Stimulated activated CD8-positive, alpha-beta memory T cell treated with anti-CD3 and anti-CD28 coated beads, Interleukin-7, amount 100 ng/mL, for 4 hours (primary cell): ENCODE measurements at places on chromosomes 6 and 20.

GRCh38 chr6:16677458-16677857 lies 83.8 kb downstream of the ATXN1 start:
- no peak for DNase-seq

GRCh38 chr6:155181498-155181897 lies 82.3 kb upstream of the CLDN20 start:
- no peak for DNase-seq

DNA sequence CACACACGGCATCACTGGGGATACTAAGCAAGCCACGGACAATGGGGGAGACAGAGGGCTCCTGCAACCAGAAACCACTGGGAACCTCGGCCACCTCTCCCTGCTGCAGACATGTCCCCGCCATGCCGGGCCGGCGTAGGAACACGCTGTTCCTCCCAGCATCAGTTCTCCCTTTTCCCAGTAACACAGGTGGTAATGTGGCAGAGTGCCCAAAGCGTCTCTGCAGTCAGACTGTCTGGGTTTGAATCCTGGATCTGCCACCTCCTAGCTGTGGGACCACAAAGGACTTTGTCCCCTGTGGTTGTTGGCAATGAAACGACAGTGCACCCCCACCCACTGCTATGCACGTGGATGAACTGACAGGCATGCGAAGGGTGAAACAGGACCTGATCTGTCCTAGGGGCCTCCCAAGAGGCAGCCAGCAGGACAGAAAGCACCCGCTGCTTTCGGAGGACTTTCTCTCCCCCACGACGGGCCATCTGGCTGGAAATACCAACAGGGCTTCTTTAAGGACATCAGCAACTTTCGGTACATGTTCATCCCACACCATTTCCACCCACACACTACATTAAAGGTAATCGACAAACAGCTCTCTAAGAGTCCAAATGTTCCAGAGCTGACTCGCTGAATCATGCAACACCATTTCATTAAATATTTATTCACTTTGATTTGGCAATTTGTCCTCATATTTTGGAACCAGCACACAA lies 74.1 kb downstream of the SULF2 start:
- no peak for DNase-seq

GRCh38 chr6:15339081-15339480 lies 93.2 kb downstream of the JARID2 start:
- DNase-seq: no peak

GRCh38 chr6:73980096-73980495 lies 284.1 kb downstream of the CD109 start:
- no peak for DNase-seq

DNA sequence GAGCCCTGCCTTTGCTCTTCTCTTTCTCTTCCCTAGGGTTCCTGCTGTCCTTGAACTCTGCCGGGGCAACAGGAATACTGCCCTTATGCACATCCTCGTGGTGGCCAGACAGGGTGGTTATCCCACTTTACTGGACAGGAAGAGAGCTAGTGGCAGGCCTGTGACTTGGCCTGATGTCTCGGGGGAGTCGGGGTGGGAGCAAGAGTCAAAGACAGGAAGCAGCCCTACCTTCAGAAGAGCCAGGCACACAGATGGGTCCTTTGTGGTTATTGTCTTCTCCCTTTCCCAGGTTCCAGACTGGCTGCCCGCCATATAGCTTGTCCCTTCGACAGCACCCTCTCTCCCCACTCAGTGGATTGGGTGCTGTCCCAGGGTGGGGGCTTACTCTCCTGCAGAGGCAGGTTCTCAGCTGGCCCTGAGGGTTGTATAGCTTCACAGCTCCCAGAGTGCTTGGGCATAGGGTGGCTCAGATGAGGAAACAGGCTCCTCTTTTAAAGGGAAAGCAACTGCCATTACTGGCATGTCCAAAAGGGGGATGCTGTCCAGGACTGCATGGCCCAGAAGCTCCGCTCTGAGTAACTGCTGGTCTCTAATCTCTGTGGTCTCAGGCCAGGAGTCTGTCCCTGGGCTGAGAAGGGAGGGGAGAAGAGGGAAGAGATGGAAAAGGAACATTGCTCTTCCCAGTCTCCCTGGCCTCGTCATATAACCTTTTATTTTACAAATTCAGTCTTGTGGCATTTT lies 17.3 kb downstream of the PLCG1 start:
- DNase-seq: no peak

- DNase-seq: no peak
Observed at GRCh38 chr20:38878866-38879265, 47.4 kb upstream of the FAM83D start.

DNA sequence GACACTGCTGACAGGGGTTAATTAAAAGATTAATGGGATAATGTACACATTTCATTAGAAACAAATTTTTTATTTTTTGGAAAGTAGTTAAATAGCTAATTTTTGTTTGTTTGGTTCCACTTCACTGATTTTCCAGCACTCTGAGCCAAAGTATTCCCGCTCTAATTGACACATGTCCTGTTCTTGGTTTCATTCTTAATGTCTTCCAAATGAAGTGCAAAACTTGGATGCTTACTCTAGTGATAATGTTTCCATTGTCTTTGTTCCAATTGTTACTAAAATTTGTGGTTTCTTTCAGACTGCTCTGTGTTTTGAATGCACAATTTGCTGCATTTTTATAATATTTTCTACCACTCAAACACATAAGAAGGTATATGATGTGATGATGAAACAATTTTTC lies 794.3 kb downstream of the PHF3 start:
- DNase-seq: no peak

DNA sequence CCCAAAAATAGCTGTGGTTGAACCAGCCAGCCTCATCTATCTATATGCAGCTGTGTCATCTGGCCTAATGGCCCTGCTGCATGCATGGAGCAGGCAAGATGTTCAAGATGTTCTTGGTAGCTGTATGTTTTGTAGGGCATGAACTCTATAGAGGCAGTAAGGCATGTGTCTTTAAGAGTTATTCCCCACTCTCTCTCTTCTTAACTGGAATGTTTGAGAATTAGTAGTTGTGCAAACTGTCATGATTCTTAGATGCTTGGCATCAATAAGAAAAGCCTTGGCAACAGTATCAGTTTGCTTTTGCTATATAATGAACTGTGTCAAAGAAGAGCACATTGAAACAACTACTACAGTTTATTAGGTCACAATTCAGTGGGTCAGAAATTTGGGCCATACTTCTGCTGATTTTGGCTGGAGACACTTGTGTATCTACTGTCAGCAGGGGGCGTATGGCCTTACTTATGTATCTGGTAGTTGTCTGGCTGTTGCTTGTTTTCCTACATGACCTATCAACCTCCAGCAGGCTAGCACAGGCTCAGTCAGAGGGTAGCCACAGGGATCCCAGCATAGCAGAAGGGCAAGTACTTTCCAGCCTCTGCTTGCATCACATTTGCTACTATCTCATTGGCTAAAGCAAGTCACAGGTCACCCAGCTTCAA lies 56.1 kb upstream of the LAMP5 start:
- DNase-seq: no peak

GRCh38 chr6:150622941-150623874 lies 23.5 kb downstream of the PLEKHG1 start:
- DNase-seq: no peak

DNA sequence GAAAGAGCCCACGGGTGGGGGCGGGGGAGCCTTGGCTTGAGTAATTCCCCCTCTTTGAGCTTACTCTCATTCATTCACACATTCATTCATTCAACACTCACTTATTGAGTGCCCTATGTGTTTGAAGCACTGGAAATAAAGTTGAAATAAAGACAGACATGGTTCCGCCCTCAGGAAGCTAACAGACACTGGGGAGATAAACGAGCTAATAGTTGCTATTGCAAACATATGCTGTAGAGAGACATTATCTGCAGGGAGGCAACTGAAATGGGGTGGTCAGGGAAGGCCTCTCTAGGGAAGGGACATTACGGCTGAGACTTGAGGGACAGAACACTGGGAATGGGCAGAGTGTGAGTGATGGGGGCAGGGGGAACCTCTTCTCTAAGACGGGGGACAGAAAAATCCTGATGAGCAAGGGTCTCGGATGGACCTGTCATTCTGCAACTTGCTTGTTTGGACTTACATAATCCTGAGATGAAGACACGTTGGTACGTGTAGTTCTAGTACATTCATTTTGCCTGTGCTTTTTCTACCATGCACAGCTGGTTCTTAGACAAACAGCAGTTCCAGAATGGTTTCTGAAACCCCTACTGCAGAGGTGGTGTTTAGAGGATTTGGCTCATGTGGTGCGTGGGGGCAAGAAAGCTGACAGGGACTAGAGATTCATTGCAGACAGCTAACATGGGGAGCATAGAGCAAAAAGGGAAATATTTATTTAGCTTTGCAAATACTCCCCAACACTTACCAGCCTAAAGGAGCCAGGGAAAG lies 71.1 kb upstream of the BLCAP start:
- no peak for DNase-seq

GRCh38 chr6:44456070-44456965 lies 68.8 kb downstream of the CDC5L start:
- peak; percentile 18 for DNase-seq

- DNase-seq: no peak
Observed at GRCh38 chr6:69673298-69673697, 123.5 kb downstream of the LMBRD1 start.

DNA sequence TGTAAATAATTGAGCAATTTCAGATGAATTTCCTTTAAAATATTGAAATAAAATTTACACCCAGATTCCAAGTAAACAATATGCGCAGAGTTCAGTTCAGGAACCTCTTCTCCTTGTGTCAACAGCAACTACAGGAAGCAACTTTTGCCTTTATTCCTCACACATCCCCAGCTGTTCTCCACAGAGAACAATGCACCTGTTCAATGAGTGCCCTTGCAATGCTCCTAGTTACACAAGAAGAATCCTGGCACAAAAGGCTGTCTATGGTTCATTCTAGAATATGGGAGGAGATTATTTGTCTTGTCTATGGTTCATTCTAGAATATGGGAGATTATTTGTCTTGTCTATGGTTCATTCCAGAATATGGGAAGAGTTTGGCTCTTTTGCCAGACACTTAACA lies 454.9 kb downstream of the BTBD3 start:
- DNase-seq: no peak

DNA sequence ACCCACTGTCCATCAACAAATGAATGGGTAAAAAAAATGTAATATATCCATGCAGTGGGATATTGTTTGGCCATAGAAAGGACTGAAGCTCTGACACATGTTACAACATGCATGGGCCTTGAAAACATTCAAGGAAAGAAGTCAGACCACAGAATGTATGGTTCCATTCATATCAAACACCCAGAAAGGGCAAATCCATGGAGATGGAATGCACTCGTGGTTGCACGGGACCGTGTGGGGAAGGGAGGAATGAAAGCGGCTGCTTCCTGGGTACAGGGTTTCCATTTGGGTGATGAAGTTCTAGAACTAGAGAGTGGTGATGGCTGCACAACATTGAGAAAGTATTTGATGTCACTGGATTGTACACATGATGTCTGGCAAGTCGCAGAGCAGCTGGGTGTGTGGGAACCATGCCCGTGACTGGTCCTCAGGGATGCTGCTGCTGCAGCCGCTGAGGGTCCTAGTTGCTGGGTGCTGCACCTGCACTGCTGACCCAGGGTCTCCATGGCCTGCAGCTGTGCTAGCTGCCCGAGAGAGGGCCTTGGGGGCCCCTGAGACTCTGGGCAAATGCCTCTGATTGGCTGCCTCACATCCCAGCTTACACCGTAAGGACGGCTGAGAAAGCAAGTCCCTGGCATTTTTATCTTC lies 220.3 kb downstream of the NRN1 start:
- no peak for DNase-seq

DNA sequence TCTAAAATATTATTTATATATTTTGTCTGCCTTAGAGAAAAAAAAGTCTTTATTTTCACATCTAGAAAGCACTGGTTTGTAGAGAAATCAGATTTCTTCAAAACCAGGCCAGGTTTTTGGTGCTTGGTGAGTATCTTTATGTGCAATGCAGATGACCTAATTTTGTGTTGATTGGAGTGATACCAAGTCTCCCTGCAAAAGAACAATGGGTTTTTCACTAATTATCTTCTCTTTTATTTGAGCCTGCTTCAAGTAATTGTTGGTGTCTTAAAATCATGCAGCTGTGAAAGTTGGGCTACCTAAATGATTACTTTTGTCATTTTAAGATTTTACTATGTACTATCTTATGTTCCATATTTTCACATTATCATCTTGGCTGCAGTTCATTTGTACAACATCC lies 874.7 kb downstream of the TFAP2A start:
- DNase-seq: no peak

DNA sequence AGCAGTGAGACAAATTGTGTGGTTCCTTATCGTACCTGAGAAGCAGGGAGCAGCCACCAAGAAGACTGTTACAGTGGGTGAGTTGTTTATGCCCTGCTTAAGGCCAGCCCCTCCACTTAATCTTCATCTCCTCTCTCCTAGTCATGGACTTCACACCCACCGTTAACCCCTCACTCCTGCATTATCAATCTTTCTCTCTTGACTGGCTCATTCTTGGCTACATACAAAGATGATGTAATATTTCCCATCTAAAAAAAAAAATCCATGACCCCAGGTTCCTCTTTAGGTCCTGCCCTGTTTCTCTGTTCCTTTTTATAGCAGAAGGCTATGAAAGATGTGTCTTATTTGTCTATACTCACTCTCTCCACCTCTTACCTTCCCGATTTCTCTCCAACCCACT lies 72.4 kb downstream of the SHLD1 start:
- DNase-seq: no peak

DNA sequence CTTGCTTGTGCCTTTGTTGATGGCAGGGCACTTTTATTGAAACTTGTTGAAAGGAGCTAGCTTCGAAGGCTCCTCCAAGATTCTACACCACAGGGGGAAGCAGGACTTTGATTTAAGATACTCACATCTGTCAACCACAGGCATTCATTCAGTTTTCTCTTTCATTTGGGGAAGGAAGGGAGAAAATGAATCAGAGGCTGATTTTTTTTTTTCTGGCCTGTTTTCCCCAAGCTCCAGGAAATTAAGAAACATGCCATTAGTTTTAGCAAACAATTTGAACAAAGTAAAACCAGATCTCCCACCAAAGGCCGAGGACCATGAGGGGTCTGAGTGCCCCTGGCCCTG lies 8.7 kb upstream of the APCDD1L start:
- no peak for DNase-seq

- no peak for DNase-seq
Observed at GRCh38 chr6:25084508-25084833, 148.7 kb upstream of the RIPOR2 start.

- no peak for DNase-seq
Observed at GRCh38 chr20:36919715-36920333, 31.7 kb downstream of the SAMHD1 start.

DNA sequence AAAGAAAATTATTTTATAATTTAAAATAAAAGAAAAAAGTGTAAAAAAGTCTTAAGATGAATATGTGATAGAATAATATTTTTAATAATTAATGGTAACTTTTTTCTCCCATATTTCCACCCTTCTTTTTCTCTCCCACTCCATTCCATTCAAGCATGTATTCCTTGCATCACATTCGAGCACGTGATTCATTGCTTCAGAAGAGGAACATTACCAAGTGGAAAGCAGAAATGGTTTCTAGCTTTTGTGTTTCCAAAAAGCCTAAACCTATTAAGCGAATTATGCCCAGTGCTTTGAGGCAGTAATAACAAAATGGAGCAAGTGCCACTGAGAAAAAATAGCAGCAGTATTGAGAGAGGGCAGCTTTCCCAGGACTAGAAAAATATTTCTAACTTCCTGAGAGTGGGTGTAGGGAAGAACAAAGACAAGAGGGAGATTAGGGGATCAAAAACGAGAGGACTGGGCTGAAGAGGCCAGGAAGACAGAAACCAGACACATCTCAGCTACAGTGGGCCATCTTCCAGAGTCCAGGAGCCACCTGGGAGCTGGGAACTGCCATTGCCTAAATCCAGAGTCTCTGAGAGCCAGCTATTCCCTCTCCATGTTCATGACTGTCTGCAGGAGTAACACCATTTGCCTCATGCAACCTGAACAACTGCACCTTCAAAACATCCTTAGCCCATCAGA lies 15.0 kb upstream of the AKIRIN2 start:
- no peak for DNase-seq
